DND-41 (cell line): ENCODE measurements at places on chromosomes 5 and 9.
A peak's percentile ranks its signal among the peaks of the same experiment; 100 is the strongest.

- DNase-seq = no peak
Measured at GRCh38 chr5:32446630-32447029, 2.1 kb upstream of the ZFR start.

DNA sequence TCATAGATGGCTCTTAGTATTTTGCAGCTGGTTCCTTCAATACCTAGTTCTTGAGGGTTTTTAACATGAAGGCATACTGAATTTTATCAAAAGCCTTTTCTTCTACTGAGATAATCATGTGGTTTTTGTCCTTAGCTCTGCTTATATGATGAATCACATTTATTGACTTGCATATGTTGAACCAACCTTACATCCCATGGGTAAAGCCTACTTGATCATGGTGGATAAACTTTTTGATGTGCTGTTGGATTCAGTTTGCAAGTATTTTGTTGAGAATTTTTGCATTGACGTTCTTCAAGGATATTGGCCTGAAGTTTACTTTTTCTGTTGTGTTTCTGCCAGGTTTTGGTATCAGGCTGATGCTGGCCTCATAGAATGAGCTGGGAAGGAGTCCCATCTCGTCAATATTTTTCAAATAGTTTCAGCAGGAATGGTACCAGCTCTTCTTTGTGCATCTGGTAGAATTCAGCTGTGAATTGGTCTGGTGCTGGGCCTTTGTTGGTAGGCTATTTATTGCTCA is 49.7 kb downstream of the YIPF5 start:
- DNase-seq = no peak

GRCh38 chr5:145437627-145438026 is 397.5 kb downstream of the PRELID2 start:
- no peak for DNase-seq

DNA sequence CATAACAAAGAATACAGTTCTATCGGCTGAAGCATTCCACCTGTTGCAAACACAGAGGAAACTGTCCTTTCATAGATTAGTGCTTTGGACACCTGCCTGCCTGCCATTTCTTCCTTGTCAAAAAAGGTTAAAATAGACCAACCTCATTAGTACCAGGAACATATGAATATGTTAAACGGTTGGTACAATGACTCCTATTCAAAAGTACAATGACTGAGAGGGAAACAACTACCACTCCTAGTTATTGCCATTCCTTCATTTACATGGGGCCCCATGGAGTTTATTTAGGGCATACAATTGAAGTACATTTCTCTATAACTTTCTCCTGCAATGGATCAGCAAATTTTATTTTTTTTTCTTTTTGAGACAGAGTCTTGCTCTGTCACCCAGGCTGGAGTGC is 77.4 kb upstream of the PIP5K1B start:
- no peak for DNase-seq

- DNase-seq = no peak
Measured at GRCh38 chr9:98881836-98882568, 61.7 kb upstream of the COL15A1 start.

- DNase-seq = no peak
Measured at GRCh38 chr9:13070612-13071595, 208.6 kb downstream of the MPDZ start.

GRCh38 chr5:168892618-168893186 is 313.5 kb upstream of the PANK3 start:
- DNase-seq = no peak

GRCh38 chr9:34961574-34962490 is 3.7 kb downstream of the PHF24 start:
- DNase-seq = no peak

- peak; percentile 84 for DNase-seq
Measured at GRCh38 chr9:8857926-8858595, 1058.5 kb upstream of the DMAC1 start.

GRCh38 chr5:72662936-72663335 is 153.5 kb upstream of the TNPO1 start:
- DNase-seq = no peak

DNA sequence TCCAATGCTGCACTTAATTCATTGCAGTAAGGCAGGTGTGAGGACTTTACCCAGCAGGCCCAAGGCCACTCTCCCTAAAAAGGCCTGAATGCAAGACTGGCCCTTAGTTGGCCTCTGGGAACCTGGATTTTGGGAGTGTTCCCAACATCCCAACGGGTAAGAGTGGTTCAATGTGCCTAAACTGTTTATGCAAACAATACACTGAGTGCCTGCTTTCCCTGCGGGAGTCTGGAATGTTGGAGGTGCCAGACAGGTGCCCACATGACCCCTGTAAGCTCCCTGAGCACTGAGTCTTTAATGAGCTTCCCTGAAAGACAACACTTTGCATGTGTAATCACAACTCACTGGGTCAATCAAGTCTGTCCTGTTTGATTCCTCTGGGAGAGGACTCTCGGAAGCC is 37.4 kb downstream of the NSUN2 start:
- no peak for DNase-seq

- no peak for DNase-seq
Measured at GRCh38 chr9:108720191-108720642, 135.6 kb downstream of the ACTL7B start.

GRCh38 chr5:38543886-38544285 is 12.6 kb downstream of the LIFR start:
- DNase-seq = no peak

- no peak for DNase-seq
Measured at GRCh38 chr9:25681266-25681665, 3.0 kb upstream of the TUSC1 start.

- no peak for DNase-seq
Measured at GRCh38 chr9:100637787-100638186, 59.9 kb downstream of the CAVIN4 start.

DNA sequence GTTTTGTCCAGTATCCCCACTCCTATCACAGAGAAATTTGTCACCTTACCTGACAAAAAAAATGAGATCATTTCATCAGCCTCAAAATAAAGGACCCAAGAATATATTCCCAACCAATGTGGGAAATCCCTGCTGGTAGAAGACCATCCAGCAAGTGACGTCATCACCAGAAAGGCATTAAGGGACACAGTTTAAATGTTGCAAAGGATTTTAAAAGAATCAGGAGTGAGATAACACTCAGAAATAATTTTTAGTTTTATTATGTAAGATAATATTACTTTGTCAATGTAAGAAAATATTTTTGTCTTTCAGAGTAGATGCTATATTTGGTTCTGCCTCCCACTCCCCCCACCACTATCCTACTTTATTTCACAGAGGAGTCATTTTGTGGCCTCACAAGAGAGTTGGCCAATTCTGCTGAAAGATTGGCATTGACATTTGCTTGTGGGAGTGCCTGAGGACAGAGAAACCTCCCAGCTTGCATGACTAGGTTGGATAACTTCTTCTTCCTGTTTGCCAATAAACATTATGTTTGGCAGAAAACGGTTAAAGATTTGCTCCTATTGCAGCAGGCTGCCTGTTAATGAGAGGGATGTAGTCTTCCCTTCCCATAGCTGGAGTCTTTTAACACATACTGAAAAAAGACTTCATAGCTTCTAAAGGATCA is 288.6 kb upstream of the DAB2 start:
- no peak for DNase-seq

GRCh38 chr5:33212900-33213299 is 227.9 kb upstream of the TARS1 start:
- no peak for DNase-seq

- peak; percentile 28 for DNase-seq
Measured at GRCh38 chr9:89428901-89429890, 68.7 kb downstream of the SEMA4D start.

DNA sequence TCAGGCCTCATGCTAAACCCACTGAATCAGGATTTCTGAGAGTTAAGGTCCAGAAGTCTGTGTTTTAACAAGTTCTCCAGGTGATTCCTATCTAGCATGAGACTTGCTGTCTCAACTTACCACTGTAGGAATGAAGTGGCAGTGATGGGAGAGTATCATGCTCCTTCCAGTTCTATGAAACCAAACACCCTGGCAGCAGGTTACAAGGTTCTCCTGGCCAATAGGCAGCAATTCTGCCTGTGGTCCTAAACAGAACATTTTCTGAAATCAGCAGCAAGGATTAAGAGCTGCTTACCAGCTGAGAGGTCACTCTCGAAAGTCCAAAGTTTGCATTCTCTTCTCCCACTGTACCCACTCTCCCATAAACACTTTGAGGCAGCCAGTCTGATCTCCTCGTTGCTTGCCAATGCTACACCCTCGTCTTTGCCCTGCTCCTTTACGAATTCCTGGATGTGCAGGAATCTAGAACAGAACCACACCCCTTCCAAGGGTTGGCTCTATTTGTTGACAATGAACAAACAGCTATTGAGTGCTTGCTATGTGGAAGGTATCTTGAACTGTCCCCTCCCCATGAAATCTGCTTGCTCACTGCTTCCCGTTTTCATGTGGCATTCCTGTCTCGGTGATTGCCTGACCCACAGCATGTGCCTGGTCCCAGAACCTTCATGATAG is 100.5 kb downstream of the TMEM174 start:
- no peak for DNase-seq

- no peak for DNase-seq
Measured at GRCh38 chr5:143484601-143485000, 81.1 kb upstream of the NR3C1 start.

GRCh38 chr5:93915142-93915553 is 173.7 kb upstream of the POU5F2 start:
- DNase-seq = no peak

DNA sequence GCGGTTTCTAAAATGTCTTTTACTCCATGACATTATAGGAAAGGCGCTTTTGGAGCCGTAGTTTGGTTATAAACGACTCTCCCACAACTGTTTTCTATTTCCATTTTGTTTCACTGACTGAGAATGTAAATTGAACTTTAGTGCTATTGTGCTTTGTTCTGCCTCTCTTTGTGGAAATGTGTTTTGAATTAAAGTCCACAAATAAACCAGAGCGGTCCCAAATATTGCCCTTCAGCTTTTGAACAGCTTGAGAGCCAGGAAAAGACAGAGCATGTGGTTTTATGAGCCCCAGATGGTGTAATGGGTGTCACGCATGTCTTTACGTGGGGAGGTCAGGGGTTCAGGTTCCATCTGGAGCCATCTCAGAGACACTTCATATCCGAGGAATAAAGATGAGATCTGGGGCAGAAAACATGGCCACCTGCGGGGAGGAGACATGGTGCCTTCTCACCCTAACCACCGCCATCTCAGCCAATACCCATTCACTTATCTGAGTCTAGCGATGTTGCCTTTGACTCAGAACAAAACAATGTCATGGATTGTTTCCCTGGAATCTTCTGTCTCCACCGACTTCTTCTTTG is 42.5 kb upstream of the ROR2 start:
- no peak for DNase-seq

- DNase-seq = no peak
Measured at GRCh38 chr5:53601570-53601969, 41.1 kb downstream of the NDUFS4 start.

- no peak for DNase-seq
Measured at GRCh38 chr5:170097934-170098333, 7.8 kb upstream of the FOXI1 start.

DNA sequence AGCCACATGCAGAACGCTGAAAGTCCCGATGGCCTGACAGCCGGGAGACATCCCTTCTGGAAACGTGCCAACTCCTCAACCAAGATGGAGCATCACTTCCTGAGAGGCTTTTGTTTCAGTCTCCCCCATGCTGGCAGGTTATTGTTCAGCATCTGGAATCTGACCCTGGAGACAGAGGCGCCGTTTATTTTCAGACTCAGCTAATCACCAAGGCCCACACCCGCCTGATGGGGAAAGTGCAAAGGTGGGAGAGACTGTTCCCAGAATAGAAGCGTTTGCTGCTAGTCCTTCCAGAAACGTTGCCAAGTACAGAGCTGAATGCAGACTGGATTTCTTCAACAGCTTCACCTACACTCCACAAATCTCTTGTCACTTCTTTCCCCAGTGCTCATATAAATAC is 41.8 kb upstream of the S1PR3 start:
- no peak for DNase-seq

DNA sequence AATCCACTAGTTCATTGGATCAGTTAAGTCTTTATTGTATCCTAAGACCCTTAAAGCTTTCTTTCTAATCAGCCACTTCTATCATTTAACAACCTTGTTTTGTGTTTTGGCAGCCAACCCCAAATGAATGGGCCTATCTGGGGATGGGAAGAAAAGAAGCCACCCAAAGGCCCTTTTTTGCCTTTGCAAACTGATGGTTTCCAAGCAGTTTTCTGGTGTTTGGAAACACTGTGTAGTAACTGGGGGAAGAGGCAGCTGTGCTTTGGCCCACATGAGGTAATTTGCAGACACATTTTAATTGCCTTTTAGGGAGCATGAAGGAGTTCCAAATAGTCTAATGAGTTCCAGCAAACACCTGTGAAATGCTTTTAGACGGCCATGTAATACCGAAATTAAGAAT is 1751.3 kb upstream of the WWC1 start:
- no peak for DNase-seq

DNA sequence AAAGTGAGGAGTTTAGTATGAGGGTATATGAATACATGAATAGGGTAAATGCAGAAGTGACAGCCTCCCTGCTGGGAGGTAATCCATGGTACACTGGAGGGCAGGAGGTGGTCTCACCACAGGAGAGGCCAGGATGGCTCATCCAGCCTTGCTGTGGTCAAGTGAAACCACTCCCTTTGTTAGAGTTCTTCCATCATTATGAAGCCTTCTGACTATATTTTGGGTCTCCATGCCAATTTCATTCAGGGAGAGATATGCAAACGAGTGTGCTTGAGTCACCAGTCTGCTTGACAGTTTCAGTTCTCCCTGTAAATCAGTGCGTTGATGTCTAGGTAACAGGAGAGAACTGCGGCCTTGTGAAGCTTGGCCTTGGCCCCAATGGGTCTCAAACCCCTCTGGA is 16.4 kb downstream of the PPP3R2 start:
- DNase-seq = no peak

DNA sequence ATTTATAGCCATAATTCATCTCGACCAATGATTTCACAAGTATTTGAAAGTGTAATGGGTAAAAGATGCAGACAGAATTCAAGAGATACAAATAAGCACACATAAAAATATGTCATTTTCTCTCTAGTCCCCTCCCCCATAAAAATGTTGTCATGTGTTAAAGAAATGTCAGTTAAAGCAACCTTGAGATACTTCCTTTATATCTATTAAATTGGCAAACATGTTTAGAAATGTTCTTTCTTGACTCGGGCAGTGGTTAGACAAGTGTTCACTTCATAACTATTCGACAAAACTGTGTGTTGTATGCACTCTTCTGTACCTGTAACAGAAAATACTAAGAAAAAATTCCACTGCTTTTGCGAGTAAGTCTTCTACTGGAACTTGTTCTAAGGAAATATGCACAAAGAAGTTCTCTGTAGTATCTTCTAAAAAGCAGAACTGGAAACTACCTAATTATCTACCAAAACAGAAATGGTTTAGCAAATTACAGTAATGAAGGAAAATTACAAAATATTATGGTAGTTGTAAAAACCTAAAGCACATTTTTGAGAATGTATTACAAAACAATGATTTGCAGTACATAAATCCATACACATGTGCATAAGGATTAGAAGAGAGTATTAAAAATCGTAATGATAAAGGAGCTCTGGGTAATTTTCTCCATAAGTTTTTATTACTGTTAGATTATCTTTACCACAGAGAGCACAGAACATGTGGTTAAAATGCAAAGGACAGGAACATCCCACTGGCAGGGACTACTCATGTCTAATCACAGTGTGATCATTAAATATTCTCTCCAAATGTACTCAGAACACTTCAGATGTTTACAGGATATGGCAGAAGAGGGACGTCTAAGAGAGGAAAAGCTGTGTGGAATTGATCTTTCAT is 35.9 kb downstream of the FBXW2 start:
- no peak for DNase-seq

- no peak for DNase-seq
Measured at GRCh38 chr9:7336356-7337065, 463.1 kb downstream of the DMAC1 start.
